ENCODE measurements at places on chromosomes 7 and 10. TPM values are rescaled to one million over a fixed set of nuclear protein-coding genes. Genes with fewer than 3 reads are reported as not detected.

GRCh38 chr10:33309406-33309805, 25.1 kb downstream of the NRP1 start:
- no peak for DNase-seq

- DNase-seq = no peak
These were observed 25.0 kb upstream of the CNNM1 start for GRCh38 chr10:99303899-99304861.

DNA sequence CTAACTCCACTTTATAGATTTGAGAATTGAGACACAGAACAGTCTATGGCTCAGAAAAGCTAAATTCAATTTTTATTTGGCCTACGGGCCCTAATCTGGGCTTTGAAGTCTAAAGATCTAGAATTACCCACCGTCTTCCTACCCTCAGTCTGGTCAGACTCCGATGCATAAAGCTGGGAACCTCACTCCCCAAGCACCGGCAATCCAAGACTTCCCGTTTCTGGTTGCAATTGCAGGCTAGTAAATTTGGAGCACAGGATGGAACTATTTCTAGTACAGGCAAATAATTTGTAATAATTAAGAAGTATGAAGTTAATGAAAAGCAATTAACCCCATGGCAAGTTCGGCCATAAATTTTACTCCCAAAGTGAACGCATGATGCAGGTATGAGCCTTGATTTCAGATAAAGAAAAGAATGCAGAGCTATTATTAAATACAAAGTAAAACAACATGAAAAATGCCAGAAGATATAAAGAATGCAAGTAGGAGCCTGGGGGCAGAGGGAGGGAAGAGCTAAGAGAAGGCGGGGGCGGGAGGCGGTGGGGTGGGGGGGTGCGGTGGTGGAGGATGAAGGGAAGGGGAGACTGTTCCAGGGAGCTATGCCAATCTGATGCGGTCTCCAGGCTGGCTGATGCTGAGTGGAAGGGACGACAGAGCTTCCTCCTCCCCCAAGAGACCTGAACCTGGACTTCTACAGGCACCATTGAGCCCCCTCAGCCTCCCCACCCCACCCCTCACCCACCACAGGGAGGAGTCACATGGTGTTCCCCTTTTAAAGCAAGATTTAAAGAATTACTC, 45.1 kb downstream of the BPGM start:
- no peak for DNase-seq

- DNase-seq = no peak
These were observed 62.2 kb upstream of the KDM7A start for GRCh38 chr7:140238778-140239652.

DNA sequence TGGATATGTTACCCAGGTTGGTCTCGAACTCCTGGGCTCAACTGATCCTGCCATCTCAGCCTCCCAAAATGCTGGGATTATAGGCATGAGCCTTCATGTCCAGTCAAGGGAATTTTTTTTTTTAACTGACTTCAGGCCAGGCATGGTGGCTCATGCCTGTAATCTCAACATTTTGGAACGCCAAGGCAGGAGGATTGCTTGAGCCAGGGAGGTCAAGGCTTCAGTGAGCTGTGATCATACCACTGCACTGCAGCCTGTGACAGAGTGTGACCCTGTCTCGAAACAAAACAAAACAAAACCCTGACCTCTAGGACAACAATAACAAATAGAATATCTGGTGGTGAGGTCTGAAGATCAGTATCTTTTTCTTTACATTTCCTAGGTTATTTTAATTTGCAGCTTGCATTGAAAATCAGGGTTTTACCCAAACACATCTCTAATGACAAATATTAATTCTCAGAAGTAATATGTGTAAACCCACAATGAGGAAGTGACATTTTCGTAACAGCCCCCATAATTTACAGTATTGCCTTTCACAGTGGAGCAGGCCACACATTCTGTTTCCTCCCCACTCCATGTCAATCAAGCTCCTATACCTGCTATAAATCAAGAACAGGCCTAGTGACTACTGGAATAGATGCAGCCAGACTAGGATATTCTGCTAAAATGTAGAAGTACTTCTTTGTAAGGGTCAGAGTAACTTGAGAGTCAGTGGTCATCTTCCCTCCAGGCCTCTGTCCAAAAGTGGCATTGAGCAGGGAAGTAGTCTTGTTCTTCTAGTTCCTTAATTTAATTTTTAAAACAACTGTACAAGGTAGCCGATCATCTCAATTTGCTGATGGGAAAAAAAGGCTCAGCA, 43.3 kb upstream of the ECHDC3 start:
- DNase-seq = no peak

- DNase-seq = no peak
These were observed 64.8 kb downstream of the ABLIM1 start for GRCh38 chr10:114593240-114593792.

DNA sequence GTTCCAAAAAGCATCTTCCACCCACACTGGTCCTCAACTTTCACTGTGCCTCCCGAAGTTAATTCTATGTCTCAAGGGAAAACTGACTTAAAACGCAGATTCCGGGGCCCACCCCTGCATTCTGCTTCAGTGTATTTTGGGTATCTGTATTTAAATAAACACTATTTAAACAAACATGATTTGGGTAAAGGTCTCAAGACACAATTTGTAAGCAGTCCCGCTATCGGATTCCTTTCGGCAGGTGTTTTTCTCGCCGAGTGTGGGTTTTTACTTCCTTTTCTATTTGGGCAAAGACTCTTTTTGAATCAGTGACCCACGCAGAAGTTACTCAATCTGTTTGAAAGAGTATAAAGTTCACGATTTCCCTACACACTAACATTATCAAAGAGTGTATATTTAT, 1.2 kb downstream of the PDIA4 start:
- no peak for DNase-seq

DNA sequence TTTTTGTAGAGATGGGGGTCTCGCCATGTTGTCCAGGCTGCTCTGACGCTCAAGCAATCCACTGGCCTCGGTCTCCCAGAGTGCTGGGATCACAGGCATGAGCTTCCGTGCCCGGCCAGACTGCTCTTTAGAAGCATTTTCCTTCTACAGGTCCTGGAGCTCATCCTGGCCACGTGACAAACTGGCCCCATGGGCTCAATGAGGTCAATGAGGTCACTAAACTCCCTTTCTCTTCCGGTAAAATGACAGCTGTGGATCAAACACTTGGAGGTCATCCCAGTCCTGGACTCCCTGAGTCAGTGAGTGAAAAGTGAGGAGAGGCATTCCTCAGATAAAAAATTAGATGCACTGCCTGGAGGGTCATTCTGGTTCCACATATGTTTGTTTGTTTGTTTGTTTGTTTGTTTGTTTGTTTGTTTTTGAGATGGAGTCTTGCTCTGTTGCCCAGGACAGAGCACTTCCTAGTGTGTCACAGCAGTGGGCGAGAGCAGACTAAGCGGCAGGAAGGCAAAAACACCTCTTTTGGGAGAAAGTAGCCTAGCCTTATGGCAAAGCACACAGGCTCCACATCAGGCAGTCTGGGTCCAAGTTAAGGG, 134.9 kb downstream of the TNS3 start:
- no peak for DNase-seq

PGAM2 gene
- total RNA-seq = 0.72 TPM

HOXA5 gene
- 55.0 TPM for total RNA-seq

TBC1D12 gene
- total RNA-seq = 9.0 TPM

GIMAP7 gene
- not detected for total RNA-seq

OR2A42 gene
- total RNA-seq = not detected

All from type B pancreatic cell (in vitro differentiated cells).